ENCODE measurements at places on chromosomes 4 and X.
A peak's percentile ranks its signal among the peaks of the same experiment; 100 is the strongest.

GRCh38 chr4:164639001-164639400 is 114.9 kb upstream of the SMIM31 start:
- DNase-seq = no peak

- DNase-seq = no peak
These were observed 15.9 kb upstream of the CXCL5 start for GRCh38 chr4:74014332-74014731.

DNA sequence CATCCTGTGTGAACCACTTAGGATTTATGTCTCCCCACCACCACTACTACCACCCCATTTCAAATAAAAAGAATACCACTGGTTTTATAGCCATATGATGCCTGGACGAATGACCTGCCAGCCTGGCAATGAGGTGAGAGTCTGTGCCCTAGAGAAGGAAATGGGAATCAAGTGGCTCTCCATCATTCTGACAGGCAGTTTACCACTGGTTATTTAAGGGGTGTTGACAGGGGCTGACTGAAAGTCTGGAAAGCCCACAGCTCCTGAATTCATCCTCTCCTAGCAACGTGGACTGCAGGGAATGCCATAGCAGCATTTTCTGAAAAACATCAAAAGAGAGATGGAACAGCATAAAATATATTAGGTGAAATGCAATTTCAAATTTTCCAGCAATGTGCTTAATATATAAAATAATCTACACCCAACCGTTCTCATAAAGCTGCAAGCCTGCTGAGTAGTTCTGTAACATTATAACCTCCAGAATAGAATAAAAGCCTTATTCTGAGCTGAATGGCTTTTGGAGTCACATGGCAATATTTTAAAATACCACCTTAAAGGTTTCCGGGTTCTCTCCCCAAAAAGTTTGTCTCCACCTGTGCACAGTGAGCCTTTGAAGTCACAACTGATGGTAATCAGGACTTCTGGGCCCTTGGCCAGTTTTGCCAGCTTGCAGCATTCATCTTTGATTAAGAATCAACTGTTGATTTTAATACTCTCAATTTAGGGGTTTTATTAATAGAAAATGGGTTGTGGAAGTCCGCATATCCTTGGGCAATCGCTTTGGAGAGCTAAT is 121.5 kb downstream of the DCTD start:
- no peak for DNase-seq

- peak; percentile 1 for DNase-seq
These were observed 24.9 kb upstream of the DDX3X start for GRCh38 chrX:41308884-41309647.
